ENCODE measurements at places on chromosomes 4 and X. TPM values are rescaled to one million over a fixed set of nuclear protein-coding genes. Genes with fewer than 3 reads are reported as not detected.

XAGE1A gene
- total RNA-seq = not detected

SRPX2 gene
- 210 TPM for total RNA-seq

TMEM47 gene
- 135 TPM for total RNA-seq

XIAP gene
- total RNA-seq = 52.7 TPM

TNMD gene
- not detected for total RNA-seq

PCDH18 gene
- 119 TPM for total RNA-seq

PGRMC2 gene
- total RNA-seq = 57.4 TPM

STK26 gene
- 5.1 TPM for total RNA-seq

CTAG1A gene
- total RNA-seq = not detected

ALPK1 gene
- 17.5 TPM for total RNA-seq

GPR119 gene
- total RNA-seq = not detected

ALG13 gene
- total RNA-seq = 58.5 TPM

SLC34A2 gene
- 0.03 TPM for total RNA-seq

FRYL gene
- total RNA-seq = 47.0 TPM

TRIML2 gene
- total RNA-seq = not detected

SLC9B1 gene
- 0.76 TPM for total RNA-seq

FAM47E gene
- 0.59 TPM for total RNA-seq

CACNA1F gene
- not detected for total RNA-seq

MGAT4D gene
- not detected for total RNA-seq

GUCY2F gene
- not detected for total RNA-seq

PFKFB1 gene
- total RNA-seq = 0.03 TPM

PRSS48 gene
- total RNA-seq = not detected

MMRN1 gene
- 1.4 TPM for total RNA-seq

ZNF732 gene
- 0.13 TPM for total RNA-seq

SHISA3 gene
- total RNA-seq = 12.9 TPM

C4orf51 gene
- total RNA-seq = not detected

FGF16 gene
- total RNA-seq = 1.5 TPM

DMRTC1B gene
- not detected for total RNA-seq

MAMLD1 gene
- 1.1 TPM for total RNA-seq

HAND2 gene
- total RNA-seq = 5.4 TPM

ZDHHC9 gene
- 41.4 TPM for total RNA-seq

CT45A10 gene
- total RNA-seq = not detected

UGT2A1 gene
- not detected for total RNA-seq

ZCCHC12 gene
- total RNA-seq = not detected

Measured in smooth muscle cell of the pulmonary artery (primary cell).